ENCODE measurements at places on chromosomes 1 and 21.
A peak's percentile ranks its signal among the peaks of the same experiment; 100 is the strongest.

DNA sequence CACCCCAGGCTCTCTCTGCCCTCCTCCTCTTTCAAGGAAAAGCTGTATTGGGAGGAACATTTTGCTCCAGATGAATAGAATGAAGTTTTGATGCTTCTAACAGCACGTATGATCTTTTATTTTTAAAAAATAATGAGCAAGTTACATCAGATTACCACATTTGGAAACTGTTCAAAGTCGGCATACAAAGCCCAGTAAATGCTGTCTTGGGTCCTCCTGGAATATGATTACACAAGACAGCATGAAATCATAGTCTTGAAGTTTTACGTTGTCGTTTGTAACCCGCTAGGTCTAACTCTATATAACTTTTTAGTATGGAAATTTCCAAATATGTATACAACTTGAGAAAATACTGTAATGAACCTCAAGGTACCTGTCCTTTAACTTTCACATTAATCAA is 385.6 kb downstream of the HLX start:
- no peak for DNase-seq

DNA sequence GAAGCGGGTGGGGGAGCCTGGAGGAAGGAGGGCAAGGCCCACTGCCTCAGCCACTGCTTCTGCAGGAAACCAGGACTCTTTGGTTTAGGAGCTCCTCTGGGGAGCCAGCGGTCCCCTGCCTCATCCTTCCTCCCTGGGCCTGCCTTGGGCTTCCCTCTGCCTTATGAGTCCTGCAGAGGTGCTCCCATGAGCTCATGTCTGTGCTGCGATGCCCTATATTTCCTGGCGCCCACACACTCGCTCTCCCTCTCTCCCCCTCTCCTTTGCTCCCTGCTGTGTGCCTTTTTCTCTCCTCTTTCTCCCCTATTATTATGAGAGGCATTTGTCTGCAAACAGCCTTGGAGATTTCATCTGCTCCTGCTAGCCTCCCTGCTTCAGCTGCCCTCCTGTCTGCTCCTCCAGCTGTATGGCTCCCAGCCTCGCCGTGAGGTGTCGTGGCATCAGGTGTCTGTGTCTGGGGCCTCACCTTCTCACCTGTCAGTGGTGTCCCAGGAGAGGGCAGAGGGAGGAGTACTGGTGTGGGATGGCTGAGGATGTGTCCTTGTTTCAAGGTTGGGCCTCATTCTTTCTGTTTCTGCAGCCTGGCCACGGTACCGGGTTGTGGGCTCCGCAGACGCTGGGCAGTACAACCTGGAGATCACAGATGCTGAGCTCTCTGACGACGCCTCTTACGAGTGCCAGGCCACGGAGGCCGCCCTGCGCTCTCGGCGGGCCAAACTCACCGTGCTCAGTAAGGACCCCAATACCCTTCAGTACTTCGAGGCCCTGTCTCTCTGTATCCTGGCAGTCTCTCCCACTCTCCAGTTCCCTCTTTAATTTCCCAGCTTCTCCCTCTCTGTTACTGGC is 84.2 kb downstream of the KIRREL1 start:
- DNase-seq, result no peak

- no peak for DNase-seq
Measured at GRCh38 chr1:226344441-226345259, 35.7 kb upstream of the LIN9 start.

- no peak for DNase-seq
Measured at GRCh38 chr1:169009666-169010065, 96.8 kb upstream of the ATP1B1 start.

- no peak for DNase-seq
Measured at GRCh38 chr1:14713077-14713476, 114.6 kb downstream of the KAZN start.

GRCh38 chr21:27132266-27132665 is 165.4 kb upstream of the ADAMTS5 start:
- no peak for DNase-seq

DNA sequence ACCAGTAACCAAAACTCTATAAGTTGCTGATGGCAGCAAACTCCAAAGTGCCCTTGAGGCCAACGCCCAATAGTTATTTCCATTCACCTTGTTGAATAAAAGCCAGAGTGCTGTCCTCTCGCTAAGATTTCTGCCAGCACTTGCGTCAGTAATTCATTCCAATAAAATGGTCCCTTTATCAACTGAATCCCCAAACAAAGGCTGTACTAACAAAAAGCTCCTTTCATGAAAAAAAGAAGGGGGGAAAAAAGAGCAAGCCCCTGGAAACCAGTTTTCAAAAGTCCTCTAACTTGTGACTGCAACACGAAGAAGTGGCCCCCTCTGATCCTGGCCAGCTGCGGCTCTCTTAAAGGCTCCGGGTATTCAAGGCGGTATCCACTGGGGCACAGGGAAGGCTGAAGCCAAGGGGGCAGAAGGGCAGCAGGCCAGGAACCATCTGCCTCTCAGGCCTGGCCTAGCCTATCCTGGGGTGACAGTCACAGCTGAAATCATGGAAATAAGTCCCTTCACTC is 55.8 kb upstream of the ZNF326 start:
- DNase-seq, result no peak

DNA sequence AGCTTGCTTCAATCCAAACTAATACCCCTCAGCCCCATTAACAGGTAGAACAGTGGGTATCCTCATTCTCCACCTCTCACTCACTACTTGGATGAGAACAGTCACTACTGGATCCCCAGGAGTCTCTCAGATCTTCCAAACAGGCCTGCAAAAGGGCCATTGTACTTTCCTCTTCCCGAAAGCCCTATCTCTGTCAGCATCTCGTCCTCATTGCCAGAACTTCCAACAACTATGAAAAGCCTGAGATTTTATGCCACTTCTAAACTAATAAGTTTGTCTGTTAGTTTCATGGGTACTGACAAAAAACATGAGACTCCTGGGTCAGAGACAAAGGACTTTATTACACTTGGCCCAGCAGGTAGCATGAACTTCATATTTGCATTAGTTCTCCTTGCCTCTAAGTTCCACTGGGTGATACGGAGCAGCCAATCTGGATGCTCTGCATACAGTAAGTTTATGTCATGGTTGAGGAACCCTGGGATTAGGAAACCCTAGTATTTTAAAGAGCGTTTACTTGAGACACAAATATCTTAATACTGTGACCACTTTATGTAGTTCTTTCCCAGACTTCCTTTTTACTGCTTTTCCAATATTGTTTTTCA is 38.1 kb downstream of the VANGL2 start:
- DNase-seq, result no peak

DNA sequence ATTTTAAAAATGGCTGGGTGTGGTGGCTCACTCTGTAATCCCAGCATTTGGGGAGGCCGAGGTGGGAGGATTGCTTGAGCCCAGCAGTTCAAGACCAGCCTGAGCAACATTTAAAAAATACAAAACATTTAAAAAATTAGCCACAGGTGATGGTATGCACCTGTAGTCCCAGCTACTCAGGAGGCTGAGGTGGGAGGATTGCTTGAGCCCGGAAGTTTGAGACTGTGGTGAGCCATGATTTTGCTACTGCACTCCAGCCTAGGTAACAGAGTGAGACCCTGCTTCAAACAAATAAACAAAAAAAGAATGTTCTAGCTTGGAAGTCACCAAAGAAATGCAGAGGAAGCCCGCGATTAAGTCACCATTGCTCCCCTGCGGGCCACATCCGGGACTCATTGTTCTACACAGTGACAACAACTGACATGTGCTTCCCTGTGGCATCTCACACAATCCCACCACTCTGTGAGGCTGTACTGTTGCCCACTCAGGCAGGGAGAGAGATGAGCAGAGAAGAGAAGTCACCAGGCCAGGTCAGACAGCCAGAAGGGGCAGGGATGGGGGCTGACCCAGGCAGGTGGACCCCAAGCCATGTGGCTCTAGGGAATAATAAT is 18.4 kb upstream of the SPATC1L start:
- DNase-seq, result no peak

- peak; percentile 74 for DNase-seq
Measured at GRCh38 chr1:3772715-3773571, at the start of gene SMIM1. TSS of gene SMIM1 (plus strand) at chr1:3772749. CDS start at chr1:3775374, 2,625 bp downstream.

GRCh38 chr1:9867408-9868243 is 42.4 kb downstream of the CTNNBIP1 start:
- DNase-seq, result peak; percentile 63

GRCh38 chr1:19260211-19261138 is 8.9 kb downstream of the MRTO4 start:
- no peak for DNase-seq

DNA sequence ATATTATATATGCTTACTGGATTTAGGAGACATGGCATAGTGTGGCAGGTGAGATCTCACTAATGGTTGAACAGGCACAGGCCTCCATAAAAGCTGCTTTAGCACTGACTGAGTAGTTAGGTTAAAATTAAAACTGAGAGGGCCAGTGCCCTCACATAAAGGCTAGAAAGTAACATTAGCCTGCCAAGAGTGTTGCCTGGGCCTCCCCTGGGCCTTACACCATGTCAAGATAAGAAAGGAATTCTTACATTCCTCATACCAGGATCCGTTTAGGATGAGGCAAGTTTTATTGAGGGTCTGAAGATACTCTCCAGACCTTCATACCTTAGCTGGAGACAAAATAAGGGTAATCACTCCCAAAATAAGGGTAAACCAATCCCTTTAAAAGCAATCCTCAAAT is 1011.8 kb downstream of the PLA2G4A start:
- no peak for DNase-seq

DNA sequence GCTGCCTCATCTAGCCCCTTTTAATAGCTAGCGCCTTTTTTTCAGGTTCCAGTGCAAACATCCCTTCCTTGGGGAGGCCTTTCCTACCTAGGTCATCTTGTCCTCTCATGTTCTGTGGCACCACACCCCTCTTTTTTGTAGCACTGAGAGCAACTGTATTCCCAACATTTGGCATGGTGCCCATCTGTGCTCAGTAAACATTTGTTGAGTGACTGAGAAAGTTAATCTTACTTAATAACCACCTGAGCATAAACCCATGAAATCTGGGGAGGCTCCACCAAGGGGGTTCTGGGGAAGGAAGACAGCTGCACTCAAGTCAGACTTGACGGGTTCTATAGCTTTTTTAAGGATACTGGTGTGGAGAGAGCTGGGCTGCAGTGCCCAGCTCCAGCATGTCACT is 90.0 kb downstream of the NOS1AP start:
- DNase-seq, result no peak

- DNase-seq, result no peak
Measured at GRCh38 chr1:205739348-205740160, 10.4 kb downstream of the NUCKS1 start.

DNA sequence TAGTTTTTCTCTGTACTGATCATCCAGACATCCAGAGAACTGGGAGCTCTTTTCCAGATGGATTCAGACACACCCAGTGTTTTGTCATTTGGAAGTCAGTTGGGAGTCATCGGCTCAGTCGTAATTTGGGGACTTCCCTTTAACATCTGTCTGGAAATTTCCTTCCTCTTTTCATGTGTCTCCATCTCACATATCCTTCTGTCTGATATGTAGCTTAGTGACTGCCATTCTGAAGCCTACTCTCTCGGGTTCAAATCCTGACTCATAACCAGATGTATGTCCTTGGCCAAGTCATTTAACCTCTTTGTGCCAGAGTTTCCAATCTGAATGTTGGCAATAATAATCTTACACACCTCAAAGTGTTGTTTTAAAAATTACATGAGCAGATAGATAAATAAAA is 3.0 kb downstream of the MORC3 start:
- no peak for DNase-seq

GRCh38 chr1:53411541-53412152 is 47.6 kb upstream of the DMRTB1 start:
- DNase-seq, result no peak

GRCh38 chr1:10074059-10074851 is 41.5 kb downstream of the UBE4B start:
- peak; percentile 39 for DNase-seq

GRCh38 chr1:204885790-204886189 is 15.1 kb downstream of the NFASC start:
- DNase-seq, result no peak

DNA sequence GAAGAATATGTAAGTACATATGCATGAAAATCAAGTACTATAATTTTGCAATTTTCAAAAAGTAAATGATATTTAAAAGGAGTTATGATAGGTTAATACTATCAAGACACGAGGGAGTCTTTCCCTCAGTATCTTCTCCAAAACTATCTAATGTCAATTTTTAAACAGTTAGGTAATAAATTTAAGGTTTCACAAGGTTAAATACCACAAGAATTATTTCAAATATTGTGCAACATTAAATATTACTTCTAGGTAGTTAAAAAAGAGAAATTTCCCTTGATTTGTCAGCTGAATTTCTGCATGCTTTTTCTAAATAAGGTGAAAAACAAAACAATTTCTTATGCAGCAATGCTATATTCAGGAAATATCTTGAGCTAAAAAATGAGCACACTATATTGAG is 3.5 kb downstream of the CFHR5 start:
- no peak for DNase-seq

- DNase-seq, result peak; percentile 55
Measured at GRCh38 chr21:31514598-31514997, 144.9 kb upstream of the SOD1 start.

- DNase-seq, result no peak
Measured at GRCh38 chr1:23930861-23931490, 17.8 kb upstream of the CNR2 start.

- no peak for DNase-seq
Measured at GRCh38 chr1:184635347-184635979, 119.2 kb downstream of the EDEM3 start.

GRCh38 chr21:34793471-34793870 is 124.7 kb downstream of the CLIC6 start:
- DNase-seq, result no peak

DNA sequence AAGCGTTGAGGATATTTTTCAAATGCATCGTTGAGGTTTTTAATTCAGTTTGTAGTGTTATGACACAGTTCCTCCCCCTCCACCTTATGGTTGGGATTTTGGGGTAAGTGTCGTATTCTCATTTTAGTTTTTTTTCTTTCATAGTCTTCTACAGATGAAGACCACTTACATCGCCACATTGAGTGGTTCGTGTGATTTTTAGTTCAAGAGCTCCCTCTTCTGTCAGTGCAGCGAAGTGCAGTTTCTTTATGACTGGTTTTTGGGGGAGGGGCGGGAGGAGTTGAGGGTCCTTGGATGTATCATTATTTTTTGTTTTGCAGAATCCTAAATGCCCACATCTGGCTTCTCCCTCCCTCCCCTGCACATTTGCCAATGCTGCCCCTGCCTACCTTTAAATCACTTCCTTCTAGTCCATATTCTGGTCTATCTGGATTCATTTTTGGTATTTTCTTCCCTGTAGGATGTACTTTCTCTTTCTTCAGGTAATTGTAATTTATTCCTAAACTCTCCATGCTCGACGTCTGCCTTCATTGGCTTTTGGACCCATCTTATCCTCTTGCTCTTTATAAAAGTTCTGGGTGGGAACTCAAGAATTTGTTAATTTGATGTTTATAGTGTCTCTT is 433.1 kb downstream of the CAMTA1 start:
- no peak for DNase-seq

GRCh38 chr21:34713621-34714020 is 44.8 kb downstream of the CLIC6 start:
- DNase-seq, result no peak

DNA sequence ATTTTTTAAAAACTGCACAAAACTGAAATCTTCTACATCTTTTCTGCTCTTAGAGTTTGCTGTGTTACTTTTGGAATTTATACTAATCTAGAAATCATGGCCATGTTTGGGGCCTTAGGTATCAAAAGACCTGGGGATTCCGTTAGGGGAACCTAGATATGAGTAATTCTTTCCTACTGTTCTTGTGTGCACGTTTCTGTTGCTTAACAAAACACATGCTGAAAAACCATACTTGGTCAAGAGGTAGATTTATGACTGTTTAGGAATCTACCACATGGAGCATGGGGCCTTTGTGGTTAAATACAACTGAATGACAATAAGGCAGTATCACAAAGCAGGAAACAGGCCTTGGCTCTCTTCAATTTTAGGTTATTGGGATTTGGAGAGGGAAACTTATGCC is 291.9 kb upstream of the USP25 start:
- no peak for DNase-seq

All from large intestine (tissue), 12 donors.